ENCODE measurements at places on chromosomes 7 and 10.

- no peak for DNase-seq
Observed at GRCh38 chr7:73683788-73684693, 644 bp downstream of the BUD23 start.

DNA sequence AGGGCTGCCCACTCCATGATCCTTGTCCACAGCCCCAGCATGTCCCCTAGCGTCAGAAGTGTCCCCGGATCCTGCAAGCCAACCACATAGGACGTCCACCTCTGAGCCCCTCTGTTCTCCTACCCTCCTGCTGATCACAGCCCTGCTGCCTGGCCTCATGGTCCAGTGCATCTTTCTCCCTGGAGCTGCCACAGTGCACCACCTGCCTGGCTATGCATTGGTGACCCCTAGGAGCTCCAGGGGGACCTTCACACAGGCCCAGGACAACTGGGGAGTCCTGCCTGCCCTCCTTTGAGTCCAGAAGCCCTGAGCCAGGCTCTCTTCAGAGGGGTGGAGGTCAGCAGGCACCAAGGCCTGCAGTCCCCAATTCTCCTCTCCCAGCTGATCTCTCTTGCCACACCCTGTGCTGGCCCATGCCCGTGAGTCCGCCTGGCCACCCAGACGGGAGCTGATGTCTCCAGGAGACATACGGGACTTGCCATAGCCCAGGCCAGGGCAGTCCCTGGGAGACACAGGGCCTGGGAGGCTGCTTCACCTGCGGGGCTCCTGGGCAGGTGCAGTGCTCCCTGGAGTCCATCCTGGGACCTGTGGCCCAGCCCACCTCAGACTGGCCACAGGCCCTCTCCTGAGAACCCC lies 77.4 kb upstream of the RET start:
- no peak for DNase-seq

- DNase-seq, result peak; percentile 54
Observed at GRCh38 chr10:12396567-12396966, 47.2 kb downstream of the CAMK1D start.

GRCh38 chr7:71784180-71784579 lies 628.0 kb downstream of the CALN1 start:
- DNase-seq, result no peak

DNA sequence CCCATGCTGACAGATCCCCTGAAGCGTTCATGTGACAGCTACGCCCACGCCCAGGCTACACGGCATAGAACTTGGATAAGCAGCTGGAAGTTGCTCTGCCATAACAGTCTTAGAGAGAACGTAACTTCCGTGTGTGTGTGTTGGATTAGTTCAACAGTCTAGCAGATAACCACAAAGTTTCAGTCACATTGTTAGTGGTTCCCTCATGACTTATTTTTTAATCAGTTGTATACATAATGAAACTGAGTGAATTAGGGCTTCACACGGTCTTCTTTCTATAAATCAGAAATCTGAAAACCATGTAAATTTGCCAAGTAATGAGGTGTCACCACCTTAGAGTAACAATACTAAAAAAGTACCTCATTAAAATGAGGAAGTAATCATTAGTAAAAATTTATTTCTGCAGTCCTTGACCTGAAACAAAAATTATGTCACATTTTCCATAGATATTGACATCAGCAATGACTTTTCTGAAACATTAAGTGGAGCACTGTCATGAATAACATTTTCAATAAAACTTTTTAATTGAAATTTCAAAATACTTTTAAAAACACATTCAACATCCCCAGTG lies 21.7 kb upstream of the MACC1 start:
- no peak for DNase-seq

- DNase-seq, result no peak
Observed at GRCh38 chr7:35015346-35015859, 21.9 kb downstream of the DPY19L1 start.

- no peak for DNase-seq
Observed at GRCh38 chr7:21547501-21547900, 4.7 kb downstream of the DNAH11 start.

- no peak for DNase-seq
Observed at GRCh38 chr10:72110673-72111401, 22.5 kb upstream of the SPOCK2 start.

DNA sequence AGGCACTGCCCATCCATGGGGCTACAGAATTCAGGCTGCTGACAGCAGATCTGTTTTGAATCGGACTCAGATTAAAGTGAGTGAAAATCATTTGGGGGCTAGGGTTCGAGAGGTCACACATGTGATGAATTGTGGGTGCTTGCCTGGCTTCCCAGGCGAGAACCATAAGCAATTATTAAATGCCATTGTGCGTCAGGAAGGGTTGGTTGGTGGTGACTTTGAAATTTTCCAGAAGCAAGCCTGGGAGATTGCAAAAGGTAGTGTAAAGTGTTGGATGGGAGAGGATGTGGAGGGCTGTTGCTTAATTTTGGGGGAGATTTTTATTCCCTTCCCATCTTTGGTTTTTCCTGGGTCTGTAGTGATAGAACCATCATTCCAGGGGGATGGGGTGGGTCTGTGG lies 34.6 kb downstream of the LRMDA start:
- DNase-seq, result no peak

- no peak for DNase-seq
Observed at GRCh38 chr10:84398696-84399095, 70.3 kb downstream of the CCSER2 start.
